ENCODE measurements at places on chromosomes 3 and 15.

DNA sequence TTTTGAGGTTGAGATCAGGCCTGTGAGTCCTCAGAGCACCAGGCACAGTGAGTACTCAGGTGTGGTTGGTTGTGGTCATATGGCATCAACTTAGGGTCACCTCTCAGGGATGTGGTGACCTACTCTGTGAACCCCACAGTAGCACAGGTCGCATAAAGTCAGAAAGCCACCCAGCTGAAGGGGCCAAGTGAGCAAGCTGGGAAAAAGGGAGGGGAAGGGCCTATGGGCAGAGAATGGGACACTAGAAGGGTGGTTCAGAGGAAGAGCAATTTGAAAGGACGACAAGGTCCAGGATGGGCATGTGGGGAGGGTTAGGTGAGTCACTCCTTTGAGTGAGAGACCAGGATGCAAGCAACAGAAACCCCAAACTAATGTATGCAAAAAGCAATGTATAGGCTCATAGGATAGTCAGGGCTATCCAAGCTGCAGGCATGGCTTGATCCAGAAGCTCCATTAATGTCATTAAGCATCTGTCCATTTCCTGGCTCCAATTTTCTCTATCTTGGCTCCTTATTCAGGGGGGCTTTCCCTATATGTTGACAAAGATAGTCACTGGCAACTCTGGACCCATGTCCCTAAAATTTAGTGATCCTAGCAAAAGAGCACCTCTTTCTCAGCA lies 33.5 kb downstream of the HMCES start:
- DNase-seq, result no peak

GRCh38 chr3:49244581-49245205 lies 32.3 kb downstream of the C3orf62 start:
- DNase-seq, result peak; percentile 36

DNA sequence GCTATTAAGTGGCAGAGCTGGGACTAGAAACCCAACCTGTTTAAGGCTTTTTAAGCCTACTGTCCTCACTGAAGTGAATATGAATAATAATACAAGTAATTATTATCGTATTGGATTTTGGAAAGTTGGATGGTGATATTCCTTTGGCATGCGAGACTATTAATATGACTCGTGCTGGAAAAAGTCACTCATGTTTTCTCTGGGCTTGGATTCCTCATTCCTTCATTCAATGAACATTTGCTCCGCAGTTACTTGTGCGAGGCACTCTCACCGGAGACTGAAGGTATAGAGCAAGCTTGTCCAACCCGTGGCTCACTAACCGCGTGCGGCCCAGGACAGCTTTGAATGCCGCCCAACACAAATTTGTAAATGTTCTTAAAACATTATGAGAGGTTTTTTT lies 694 bp downstream of the PLAAT1 start:
- no peak for DNase-seq

- DNase-seq, result no peak
Measured at GRCh38 chr3:127427156-127427555, 139.3 kb upstream of the PRR20G start.

DNA sequence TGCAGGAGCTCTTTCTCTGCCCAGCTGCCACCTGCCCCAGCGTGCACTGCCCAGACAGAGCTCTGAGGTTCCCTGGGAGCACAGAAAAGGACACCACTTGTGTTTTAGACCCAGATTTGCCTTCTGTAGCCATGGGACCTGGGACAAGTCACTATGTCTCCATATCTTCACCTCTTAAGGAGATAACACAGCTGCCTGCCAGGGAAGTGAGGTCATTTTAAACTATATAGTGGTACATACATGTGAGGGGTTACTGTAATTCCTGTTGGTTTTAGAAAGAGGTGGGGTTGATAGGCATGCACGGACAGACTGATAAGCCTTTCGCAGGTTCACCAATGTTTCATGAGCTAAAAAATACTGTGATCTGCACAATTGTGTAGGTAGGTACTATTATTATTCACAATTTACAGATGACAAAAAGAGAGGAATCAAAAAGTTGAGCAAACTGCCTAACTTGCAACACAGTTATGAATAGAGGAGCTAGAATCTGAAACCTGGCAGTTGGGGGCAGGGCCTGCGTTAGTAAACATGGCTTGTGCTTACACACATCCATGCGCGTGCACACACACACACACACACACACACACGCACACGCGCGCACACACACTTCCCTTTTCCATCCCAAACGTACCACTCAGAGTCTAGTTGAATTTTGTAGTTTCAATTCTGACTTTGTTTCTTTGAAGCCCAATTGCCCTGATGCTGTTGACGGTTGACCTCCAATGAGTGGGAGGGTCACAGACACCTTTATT lies 193.6 kb downstream of the FAM43A start:
- peak; percentile 47 for DNase-seq

DNA sequence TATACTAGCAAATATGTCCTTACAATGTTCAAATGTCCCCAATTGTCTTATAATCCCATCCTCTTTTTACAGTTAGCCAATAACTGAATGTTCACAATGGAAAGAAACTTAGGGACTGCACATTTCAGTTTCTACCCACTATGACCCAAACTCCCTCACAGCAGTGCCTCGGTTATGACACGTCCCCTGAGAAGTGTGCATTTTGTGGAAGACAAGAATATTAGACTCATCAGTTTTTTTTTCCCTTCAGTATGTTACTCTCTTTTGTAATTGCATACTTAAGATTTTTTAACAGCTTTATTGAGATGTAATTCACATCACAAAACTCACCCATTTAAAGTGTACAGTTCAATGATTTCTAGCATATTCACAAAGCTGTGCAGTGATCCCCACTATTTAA lies 64.8 kb downstream of the IGF2BP2 start:
- DNase-seq, result no peak

GRCh38 chr15:41557673-41558399 lies 1.2 kb upstream of the TYRO3 start:
- DNase-seq, result peak; percentile 77

- DNase-seq, result no peak
Measured at GRCh38 chr3:122918576-122919290, 108.8 kb downstream of the SEMA5B start.

GRCh38 chr3:112315791-112316190 lies 17.2 kb upstream of the CD200 start:
- DNase-seq, result no peak

- DNase-seq, result no peak
Measured at GRCh38 chr3:169245631-169246030, 417.9 kb downstream of the MECOM start.

DNA sequence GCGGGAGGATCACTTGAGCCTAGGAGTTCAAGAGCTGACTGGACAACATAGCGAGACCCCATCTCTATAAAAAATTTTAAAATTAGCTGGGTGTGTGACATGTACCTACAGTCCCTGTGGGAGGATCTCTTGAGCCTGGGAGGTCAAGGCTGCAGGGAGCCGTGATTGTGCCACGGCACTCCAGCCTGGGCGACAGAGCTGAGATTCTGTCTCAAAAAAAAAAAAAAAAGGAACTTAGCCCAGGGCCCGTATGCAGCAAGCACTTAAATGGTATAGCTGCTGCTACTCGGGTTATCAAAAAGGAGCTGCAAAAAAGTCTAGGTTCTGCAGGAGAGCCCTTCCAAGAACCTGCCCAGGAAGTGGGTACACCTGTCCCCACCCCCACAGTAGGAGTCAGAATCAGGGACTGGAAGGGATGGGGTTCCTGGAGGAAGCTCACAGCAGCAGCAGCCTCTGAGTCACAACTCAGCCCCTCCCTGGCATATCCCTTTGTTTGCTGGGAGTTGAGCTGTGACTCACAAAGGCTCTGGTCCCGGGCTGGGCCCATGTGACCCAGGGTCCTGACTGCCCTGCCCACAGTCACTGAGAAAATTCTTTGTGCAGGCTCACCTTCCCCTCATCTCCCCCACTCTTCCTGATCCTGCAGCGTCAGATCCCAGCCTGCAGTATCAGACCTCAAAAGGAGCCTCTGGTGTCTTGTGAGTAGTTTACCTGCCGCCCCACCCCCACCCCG lies at the start of gene SPATA12:
Gene SPATA12, plus strand, starts transcription at position 576 of the 733 bp plus-strand sequence. CDS start 13,031 bp downstream, outside the sequence.
- peak; percentile 47 for DNase-seq

DNA sequence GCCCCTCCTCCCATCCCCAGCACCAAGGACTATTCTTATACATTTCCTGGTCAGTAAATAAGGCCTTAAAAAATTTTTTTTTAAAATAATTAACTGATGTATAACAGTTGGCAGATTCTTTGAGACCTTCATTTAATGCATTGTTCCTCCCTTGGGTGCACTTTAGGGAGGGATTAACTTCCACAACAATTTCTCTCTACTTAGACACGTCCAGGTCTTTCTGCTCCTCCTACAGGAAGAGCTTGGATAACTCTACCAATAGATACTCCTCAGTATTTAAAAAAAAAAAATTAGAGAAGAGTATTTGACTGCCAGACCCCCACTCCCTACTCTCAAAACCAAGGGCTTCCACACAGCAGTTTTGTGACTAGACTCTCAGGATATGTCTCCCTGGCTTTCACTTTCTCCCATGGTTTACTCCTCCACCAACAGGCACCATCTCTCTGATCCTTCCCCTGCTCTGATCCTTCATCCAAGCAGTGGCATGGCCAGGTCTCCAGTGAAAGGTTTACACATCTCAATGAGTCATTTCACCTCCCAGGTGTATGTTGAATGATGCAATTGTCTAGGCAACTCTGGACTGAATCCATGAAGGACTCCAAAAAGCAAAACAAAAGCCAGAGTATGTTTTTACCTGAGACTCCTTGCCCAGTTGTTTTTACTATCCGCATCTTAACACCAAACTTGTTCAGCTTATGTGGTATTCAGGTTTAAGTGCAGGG lies 7.4 kb downstream of the ZIC4 start:
- no peak for DNase-seq

DNA sequence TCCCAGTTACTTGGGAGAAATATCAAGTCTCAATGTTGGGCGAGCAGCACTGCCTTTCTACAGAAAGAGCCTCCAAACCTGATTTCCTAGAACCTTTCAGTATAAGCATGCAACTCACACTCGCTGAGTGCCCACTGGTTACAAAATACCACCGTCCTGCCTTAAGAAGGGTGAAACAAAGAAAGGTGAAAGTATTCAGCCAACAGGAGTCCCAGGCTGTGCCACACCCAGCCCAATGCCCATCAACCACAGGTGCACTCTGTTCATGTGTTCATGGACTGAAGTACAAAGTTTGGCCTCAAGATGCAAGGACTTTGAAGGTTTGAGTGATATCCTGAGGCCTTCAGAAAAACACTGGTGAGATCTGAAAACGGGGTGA lies 34.0 kb downstream of the IL17RD start:
- no peak for DNase-seq

GRCh38 chr3:72628065-72628464 lies 220.2 kb downstream of the SHQ1 start:
- no peak for DNase-seq

DNA sequence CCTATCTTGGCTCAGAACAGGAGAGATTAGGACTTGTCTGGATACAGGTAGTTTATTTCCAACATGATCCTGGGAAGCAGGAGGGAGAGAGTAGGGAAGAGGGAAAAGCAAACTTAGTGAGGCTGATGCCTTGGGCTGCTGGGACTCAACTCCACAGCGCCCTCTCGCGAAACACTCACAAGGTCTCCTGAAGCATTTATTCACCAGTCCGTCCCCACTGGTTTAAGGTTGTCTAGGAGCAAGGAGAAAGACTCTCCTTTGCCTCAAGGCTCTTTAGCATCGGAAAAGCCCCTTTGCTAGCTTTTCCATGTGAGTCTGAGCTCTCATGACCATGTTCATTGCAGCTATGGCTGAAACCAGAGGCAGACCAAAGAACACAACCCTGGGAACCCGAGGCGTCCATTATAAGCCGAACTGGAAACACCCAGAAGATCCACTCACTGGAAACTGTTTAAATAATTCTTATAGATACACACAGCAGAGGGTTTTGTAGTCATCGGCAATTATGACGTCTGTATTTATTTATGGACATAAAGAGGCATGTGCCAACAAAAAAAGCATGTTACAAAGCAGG lies 244.5 kb downstream of the CD47 start:
- peak; percentile 60 for DNase-seq

DNA sequence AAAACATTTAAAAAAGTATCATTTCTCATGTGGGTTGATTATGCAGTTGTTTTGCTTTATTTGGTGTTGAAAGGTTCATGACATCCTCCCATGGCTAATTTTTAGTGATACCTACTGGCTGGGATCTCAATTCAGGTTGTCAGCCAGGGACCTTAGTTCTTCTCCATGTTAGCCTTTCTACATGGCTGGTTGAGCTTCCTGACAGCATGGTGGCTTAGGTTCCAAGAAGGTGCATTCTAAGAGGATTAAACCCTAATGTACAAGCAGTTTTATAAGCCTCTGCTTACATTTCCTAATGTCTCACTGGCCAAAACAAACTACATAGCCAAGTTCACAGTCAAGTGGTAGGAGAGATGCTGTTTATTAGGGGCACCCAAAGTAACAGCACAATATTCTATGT lies 9.4 kb upstream of the TM6SF1 start:
- DNase-seq, result no peak

DNA sequence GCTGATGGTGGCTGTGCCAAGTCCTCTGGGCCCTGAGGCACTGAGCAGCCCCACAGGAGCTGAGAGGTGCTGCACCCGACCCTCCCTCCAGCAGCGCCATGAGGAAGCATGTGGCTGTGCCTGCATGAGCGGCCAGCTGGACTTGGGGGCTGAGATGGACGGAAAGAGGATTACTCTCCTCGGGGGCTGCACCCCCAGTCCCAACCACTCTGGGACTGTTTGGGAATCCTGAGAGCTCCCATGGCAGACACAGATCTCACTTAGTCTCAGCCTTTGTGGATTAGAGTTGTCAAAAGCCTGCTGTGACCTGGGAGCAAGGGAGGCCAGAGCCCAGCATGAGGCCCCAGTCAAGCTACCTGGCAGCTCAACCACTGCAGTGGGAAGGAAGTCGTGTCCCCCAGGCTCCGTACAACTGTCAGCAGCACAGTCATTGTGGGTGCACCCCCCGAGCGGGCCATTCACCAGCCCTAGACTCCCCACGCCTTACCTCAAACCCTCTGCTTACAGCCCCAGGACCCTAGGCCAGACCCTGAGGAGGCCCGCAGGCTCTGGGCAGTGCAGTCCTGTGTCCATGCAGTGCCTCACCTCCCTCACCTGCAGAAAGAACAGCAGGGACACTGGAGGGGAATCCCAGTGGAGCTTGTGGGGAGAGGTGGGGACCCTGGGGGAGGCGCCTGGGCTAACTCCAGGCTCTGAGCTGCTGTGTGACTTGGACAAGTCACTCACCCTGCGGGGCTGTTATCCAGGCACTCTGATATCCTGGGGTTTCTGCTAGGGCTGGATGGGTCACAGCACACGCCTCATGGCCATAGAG lies 17.1 kb downstream of the PRR23E start:
- no peak for DNase-seq

GRCh38 chr3:141306922-141307321 lies 61.4 kb upstream of the ZBTB38 start:
- DNase-seq, result peak; percentile 41

DNA sequence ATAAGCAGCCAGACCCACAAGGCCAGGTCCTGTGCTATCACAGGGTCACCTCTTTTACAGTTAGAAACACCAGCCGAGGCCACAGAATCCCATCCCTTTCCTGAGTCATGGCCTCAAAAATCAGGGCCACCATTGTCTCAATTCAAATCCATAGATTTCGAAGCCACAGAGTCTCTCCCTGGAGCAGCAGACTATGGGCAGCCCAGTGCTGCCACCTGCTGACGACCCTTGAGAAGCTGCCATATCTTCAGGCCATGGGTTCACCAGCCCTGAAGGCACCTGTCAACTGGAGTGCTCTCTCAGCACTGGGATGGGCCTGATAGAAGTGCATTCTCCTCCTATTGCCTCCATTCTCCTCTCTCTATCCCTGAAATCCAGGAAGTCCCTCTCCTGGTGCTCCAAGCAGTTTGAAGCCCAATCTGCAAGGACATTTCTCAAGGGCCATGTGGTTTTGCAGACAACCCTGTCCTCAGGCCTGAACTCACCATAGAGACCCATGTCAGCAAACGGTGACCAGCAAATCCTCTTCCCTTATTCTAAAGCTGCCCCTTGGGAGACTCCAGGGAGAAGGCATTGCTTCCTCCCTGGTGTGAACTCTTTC lies 39.6 kb downstream of the TGM4 start:
- DNase-seq, result peak; percentile 72

All from OCI-M1 (cell line).